Peyer's patch (tissue), 4 donors: ENCODE measurements at places on chromosomes 4 and X.

DNA sequence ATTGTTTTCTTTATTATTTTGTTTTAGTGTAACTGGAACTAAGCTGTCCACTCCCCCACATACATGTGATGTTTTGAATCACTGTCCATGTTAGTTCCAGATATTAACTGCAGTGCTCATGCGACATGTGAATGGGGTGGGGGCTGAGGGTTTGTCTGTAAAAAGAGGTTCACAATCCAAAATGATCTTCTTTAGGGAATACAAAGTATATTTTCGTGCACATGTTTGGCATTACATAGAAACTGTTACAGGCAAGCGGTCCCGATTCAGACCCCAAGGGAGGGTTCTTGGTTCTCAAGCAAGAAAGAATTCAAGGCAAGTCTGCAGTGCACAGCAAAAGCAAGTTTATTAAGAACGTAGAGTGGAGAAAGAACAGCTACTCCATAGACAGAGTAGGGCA, 296.5 kb upstream of the CLNK start:
- DNase-seq: no peak

DNA sequence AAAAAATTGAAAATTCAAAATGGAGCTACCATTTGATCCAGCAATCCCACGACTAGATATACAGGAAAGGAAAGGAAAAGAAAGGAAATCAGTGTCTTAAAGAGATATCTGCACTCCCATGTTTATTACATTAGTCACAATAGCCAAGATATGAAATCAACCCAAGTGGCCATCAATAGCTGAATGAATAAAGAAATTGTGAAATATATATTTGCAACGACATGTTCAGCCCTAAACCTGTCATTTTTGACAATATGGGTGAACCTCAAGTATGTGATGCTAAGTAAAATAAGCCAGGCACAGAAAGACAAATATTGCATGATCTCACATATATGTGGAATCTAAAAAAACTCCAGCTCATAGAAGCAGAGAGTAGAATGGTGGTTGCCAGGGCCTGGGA, 155.1 kb downstream of the ANXA5 start:
- DNase-seq: no peak

DNA sequence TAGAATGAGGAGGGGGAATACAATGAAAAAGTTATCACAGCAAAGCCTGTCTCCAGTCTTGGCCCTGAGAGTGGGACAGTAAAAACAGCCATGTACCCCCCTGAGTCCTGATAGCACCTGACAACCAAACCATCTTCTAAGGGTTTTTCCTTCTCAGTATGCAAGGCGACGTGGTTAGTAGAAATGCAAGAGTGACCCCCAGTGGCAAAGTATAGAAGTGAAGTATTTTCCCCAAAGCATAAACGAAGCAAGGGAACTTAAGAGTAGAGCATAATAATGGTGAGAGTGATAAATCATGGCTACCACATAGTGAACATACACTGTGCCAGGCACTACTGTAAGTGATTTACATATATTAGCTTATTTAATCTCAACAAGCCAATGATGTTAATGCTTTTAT, 52.8 kb downstream of the FAM47C start:
- DNase-seq: no peak

GRCh38 chrX:49309401-49309981, 6.0 kb downstream of the GAGE10 start:
- DNase-seq: no peak

DNA sequence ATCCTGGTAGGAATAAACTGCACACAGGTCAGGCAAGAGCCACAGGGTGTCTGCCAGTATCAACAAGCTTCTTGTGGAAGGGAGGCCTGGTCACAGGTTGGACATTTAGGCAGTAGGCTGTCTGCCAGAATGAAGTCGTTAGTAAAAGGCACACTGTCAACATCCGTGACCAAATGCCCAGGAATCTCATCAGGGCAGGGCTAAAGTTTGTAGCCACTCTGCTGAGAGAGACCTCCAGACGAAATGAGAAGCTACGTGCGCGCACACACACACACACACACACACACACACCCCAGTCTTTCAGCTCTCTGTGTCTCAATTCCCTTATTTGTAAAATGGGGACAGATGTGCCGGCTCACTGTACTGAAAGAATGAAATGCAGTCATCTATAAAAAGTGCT, 408.7 kb upstream of the ZFP42 start:
- no peak for DNase-seq

- DNase-seq: no peak
These were observed 210.8 kb downstream of the SPOCK3 start for GRCh38 chr4:167023364-167023925.

GRCh38 chr4:25843340-25844097, 19.3 kb downstream of the SEL1L3 start:
- no peak for DNase-seq

DNA sequence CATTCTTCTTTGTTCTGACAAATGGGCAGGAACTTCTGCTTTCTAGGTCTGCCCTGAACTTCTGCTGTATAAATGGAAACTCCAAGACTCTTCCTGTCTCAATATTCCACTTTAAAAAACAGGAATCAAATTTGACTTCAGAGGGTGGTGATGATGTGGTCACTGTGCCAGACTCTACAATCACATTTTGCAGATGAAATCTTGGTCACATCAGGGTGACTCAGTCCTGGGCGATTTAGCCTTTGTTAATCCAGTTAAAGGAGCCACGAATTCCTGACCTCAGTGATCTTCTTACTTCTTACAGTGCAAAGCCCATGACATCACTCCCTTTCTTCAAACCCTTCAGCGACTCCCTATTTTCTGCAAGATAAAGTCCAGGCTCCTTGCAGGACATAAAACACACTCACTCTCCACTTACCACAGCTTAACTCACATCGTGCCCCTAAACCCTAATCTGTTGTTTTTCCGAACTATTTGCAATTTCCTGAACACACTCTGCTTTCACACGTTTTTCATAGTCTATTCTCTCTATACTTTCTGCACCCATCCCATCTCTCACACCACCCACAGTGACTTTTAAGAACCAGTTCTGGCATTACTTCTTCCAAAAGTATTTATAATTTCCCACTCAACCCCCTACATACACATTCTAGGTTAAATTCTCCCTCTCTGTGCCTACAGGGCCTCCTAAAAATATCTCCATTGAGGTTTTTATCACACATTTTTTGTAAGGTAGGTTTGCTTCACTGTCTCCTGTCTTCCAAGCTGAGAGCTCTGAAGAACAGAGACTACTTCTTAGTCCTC, 11.1 kb downstream of the GASK1B start:
- no peak for DNase-seq

GRCh38 chrX:104972737-104973136, 247.8 kb downstream of the TEX13A start:
- no peak for DNase-seq
